ENCODE measurements at places on chromosomes 1 and 21.

DNA sequence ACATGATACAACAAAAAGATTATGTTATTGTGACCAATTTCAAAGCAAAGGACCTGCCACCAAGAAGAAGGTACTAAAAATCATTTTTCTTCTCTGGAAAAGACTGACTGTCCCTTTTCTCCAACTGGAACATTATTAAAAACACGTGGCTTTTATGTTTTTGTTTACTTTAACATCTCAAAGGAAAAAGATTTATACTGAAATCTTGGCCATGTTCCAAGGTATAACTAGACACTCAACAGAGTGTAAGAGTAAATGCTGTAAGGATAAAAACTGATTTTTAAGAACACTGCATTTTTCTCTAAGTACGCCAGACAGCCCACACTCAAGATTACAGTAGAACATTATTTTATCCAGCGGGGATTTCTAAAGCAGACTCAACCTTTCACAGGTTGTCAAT, 62.1 kb downstream of the BRWD1 start:
- no peak for DNase-seq

GRCh38 chr1:6819246-6820040, 34.2 kb downstream of the CAMTA1 start:
- DNase-seq: no peak

- no peak for DNase-seq
Measured at GRCh38 chr1:40980453-40981121, 1.1 kb downstream of the CTPS1 start.

- DNase-seq: no peak
Measured at GRCh38 chr1:161013488-161014230, 7.3 kb downstream of the F11R start.

GRCh38 chr1:210850556-210850955, 283.4 kb downstream of the KCNH1 start:
- DNase-seq: no peak

- no peak for DNase-seq
Measured at GRCh38 chr1:31943546-31944184, 5.5 kb upstream of the PTP4A2 start.

DNA sequence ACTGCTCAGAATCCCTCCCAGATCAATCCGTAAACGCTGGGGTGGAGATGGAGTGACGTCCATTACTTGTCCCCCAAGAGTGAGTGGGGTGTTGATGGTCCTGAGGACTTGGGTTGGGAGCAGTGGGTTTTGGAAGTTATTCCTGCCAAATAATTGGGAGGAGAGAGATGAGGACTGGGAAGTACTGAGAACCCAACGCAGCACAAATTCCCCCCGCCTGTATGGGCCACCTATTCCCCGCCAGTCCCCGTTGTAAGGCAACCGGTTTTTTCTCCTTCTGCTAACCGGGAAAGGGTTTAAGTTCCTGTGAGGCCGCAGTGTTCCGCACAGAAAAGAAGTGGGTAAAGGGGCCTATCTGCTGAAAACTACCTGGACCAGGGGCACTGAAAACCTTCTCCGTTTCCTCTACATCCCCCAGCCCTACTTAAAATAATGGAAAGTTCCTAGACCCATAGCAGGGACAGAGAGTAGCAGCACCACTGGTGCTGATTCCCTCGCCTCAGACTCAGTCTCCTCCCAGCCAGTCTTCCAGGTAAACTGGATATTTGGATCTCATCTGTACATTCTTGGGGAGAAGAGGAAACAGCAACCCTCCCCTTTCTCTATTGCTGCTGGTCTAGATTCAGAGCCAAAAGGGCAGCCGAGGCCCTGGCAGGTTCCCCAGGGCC, 738 bp downstream of the LURAP1 start:
- DNase-seq: no peak

- no peak for DNase-seq
Measured at GRCh38 chr1:15701784-15702183, 17.7 kb downstream of the PLEKHM2 start.

GRCh38 chr1:236492378-236492777, 31.4 kb upstream of the LGALS8 start:
- no peak for DNase-seq

GRCh38 chr1:39892601-39893595, 8.8 kb downstream of the MYCL start:
- no peak for DNase-seq

Data from NCI-H187 (cell line).